DMS 273 treated with DMSO at 0.1 percent for 48 hours (cell line): ENCODE measurements at places on chromosomes 11 and 22.

DNA sequence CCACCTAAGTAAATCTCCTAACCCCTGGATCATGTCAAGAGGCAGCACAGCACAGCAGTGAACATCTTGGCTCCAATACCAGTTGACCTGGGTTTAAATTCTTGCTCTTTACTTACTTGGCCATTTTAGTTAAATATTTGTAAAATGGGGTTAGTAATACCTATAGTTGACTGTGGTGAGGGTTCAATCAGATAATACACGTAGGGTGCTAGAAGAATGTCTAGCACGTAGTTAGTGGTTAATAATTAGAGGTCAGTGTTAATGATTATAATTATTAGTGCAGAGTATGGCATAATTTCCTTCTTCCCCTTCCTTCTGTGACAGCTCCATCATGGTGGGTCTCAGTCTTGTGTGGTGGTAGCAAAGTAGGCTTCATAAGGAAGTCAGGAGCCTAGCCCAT lies 520.8 kb downstream of the INSC start:
- no peak for DNase-seq

GRCh38 chr22:36470162-36470993 lies 11.1 kb downstream of the TXN2 start:
- peak; percentile 45 for DNase-seq

GRCh38 chr22:36816636-36817524 lies at the start of gene PVALB:
PVALB (minus strand) TSS chr22:36817035; CDS start chr22:36817005, 30 bp downstream.
- DNase-seq = no peak

GRCh38 chr11:123560006-123560405 lies 94.4 kb downstream of the SCN3B start:
- DNase-seq = no peak

DNA sequence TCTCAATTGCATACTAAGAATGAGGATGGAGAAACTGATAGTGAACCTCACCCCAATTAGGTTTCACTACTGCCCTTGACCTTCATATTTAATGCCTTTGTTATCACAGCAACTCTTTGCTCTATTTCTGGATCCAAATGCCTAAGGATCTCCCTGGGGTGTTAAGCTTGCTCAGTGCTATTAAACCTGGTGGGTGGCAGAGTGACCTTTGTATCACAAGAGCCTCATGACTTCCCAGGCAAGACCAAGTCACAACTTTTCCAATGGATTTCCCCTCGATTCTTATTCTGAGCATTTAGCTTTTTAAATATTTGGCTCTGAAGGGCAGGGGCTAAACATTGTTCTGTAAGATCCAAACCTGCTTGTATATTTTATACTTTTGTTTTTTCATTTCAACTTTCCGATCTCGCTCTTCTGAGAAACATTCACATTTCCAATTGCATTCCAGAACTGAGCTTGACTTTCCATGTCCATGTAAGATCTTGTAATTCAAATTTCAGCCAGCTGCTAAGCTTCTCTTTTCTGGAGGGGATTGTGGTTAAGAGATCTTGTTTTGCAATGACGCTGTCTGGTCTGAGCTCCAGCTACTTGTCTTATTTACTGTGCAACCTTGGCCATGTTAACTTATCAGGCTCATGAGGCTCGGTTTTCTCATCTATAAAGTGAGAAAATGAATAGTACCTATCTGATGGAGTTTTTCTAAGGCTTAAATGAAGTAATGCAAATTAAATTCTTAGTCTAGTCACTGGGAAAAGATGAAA lies 6.4 kb upstream of the EHF start:
- no peak for DNase-seq

GRCh38 chr11:102729849-102730815 lies 5.4 kb upstream of the MMP8 start:
- no peak for DNase-seq

GRCh38 chr11:19511413-19512183 lies 201.0 kb upstream of the NAV2 start:
- DNase-seq = peak; percentile 44

DNA sequence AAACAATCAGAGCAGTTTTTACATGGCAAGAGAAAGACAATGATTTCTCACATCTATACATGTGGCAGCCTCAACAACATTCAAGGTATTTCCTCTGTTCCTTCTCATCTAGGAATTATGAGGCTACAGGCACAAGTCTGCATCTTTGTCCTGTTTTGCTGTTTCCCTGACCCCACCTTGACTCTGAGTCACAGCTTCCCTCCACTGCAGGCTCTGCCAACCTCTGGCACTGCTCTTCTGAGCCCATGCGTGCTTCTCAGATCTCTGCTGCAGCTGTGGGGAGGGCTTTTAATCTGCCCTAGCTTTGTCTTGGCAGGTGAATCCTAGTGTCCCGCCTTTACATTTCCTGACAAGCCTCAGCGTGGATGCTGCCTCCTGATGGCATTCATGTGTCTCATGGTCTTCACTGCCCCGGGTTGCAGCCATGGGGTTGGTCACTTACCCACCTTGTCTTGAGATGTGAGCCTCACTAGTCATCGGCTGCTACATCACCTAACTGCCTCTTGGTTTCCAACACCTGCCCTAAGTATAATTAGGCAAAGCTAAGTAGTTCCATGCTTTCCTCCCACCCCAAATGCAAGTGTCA lies 578.5 kb downstream of the TBC1D22A start:
- DNase-seq = no peak

DNA sequence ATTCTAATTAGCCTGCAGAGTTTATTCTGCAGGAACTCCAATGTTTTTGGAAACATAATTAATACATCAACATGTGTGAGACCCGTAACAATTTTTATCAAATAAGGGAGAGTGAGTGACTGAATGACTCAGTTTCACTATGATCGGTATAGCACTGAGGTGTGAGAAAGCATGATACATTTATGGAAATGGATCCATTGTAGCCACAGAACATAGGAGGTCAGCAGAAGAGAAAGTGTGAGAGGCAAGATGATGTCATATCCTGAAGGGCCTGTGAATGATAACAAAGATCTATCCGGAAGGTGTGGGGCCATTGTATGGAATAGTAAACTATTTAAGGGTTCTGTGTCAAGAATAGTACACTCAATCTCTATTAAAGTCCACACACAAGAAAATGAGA lies 1406.1 kb upstream of the TENM4 start:
- no peak for DNase-seq

GRCh38 chr22:23400286-23400981 lies 179.7 kb downstream of the IGLL1 start:
- no peak for DNase-seq
